ENCODE measurements at places on chromosomes 1 and 21.

DNA sequence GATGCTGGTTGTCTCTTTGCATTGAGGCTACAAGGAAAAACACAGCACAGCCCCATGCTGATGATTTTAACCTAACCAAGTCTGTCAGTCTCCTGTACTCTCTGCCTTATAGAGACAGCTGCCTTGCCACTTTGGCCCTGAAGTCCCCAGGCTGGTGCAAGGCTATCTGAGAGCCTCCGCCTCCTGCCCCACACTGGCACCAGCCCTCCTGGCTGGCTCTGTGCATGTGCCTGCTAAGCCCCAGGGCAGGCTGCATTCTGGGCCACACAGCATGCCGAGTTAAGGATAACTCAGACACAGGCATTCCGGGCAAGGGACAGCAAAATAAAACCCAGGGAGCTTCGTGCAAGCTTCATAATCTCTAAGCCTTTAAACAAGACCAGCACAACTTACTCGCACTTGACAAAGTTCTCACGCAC is 910 bp downstream of the RUNX1 start:
- DNase-seq: no peak

- no peak for DNase-seq
These were observed 20.9 kb upstream of the RHBDL2 start for GRCh38 chr1:38962560-38962959.

DNA sequence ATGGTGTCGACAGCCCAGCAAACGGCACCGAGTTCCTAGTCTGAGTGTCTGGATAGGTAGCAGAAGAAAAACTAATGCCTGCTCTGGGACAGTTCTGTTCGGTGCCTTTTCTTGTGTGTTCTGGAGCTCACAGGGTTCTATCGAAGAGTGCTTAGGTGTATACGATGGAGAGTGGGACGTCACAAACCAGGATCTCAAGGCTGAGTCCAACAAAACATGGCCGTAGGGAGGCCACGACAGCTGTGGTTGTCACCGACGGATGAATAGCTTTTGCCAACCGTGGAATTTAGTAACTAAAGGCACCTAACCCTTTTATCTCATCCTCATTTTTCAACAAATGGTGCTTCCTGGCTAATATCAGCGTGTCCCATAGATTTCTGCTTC is 635 bp upstream of the SYNJ1 start:
- no peak for DNase-seq

- no peak for DNase-seq
These were observed 47.6 kb downstream of the RHOU start for GRCh38 chr1:228782662-228783417.
